ENCODE measurements at places on chromosomes 11 and 22.

DNA sequence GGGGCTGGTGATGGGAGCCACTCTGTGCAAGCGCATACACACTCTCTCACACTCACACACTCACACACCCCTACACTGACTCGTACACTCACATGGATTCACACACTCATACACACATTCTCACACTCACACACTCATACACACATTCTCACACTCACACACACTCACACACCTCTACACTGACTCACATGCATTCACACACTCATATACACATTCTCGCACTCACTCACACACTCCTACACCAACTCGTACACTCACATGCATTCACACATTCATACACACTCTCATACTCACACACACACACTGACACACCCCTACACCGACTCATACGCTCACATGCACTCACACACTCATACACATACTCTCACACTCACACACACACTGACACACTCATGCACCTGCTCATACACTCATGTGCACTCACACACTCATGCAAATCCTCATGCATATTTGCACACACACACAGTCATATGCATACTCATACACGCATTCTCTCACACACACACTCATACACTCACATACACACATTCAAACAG, 5.1 kb downstream of the KRTAP5-11 start:
- no peak for DNase-seq

DNA sequence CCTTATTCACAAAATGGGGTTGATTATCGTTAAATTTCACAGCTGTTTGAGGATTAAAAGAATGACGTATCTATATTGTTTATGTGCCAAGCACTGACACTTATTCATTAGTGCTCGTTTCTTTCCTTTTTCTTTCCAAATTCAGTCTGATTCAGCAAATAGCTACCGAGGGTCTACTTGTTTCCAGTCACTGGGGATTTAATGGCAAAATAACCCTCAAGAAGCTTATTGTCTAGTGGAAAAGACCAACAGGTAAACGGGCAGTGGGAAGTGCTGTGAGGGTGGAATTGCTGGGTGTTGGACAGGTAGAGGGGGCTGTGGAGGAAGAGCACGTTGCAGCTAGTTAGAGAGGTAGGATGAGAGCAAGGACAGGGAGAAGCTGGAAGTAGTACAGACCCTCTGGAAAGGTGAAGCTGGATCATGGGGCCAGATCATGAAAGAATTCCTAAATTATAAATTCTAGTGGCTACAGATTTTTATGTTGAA, 48.3 kb upstream of the BIRC3 start:
- no peak for DNase-seq

- no peak for DNase-seq
Observed at GRCh38 chr22:28053896-28054818, 135.1 kb upstream of the PITPNB start.

GRCh38 chr11:124143034-124143433, 27.8 kb downstream of the VWA5A start:
- no peak for DNase-seq
